Anterior cingulate cortex (tissue), 58 donors: ENCODE measurements at places on chromosomes 11 and 22.

DNA sequence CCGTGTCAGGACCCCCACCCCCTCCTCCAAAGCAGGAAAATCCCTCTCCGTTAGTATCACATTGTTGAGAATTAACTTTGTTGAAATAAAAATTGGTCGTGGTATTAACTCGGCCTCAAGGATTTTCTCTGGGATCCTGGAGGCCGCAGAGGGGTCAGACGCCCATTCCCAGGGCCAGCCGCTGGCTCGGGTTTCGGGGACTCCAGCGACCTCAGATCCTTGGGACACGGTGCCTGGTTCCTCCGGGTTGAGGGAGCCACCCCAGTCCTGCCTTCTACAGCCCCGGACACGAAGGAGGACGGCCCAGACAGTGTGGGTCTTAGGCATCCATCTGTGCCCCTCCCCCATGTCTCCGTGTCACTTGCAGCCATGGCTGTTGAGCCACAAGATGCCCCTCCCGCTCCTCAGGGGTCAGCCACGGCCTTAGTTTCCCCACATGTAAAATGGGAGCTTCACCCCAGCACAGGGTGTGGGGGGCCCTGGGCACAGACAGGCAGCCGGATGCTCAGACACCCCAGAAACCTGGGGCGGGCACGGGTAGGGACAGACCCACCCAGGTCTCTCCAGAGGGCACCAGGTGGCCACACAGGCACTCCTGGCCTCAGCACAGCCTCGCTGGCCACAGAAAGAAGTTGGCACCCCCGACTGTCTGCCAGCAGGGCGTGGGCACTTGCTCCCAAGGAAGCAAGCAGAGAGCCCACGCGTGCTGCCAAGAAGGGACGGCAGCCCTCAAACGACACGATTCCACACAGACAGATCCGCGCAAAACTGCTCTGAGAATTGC lies 15.5 kb downstream of the GP1BB start:
- no peak for DNase-seq

DNA sequence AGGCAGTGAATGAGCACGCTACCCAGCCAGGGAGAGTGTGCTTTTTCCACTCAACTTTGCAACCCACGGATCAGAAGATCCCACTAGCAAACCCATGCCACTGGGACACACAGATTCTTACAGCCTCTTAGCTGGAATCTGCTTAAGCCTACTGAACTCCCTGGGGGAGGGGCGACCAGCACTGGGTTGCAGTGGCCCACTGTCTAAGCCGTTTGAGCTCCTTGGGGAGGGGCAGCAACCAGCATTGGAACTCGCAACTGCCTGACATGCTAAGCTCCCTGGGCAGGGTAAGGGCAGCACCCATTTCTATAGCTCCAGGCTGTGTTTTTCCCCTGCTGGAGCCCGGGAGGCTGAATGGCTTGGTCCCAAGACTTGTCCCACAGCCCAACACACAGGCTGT lies 99.6 kb downstream of the FAM168A start:
- DNase-seq = no peak

DNA sequence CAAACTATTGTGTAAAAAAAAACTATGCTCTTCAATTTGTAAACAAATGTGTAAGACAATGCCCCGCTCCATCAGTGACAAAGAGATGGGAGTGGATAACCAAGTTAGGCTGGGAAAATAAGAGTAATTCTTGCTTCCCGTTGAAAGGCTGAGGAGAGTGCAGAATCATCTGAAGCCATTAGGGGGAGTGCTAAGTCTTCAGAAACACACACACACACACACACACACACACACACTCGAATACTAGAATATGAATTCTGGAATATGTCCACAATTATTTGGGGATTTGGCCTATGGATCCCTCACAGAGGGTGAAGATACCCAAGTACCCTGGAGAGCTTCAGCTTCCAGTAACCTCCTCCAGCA lies 27.8 kb upstream of the ROBO3 start:
- no peak for DNase-seq

GRCh38 chr11:104588446-104588845 lies 309.8 kb downstream of the CASP12 start:
- no peak for DNase-seq

- DNase-seq = no peak
These were observed 40.3 kb downstream of the JHY start for GRCh38 chr11:122922893-122923292.

GRCh38 chr11:70716216-70716615 lies 317.9 kb downstream of the CTTN start:
- DNase-seq = no peak
